ENCODE measurements at places on chromosomes 2 and 18.

DNA sequence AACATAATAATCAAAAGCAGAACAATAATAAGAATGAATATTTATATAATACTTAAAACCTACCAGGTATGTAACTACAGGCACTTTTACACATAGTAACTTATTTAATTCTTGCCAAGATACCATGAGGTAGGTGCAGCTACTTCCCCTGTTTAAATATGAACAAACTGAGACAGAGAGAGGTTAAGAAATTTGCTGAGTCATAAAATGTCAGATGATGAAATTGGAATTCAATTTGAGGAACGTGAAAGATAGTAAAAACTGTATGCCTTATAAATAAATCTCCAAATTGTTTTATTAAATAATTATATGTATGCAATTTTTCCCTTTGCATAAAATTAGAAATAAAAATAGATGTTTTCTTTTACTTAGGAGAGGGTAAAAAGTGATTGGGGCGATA is 1103.3 kb upstream of the NRXN1 start:
- no peak for DNase-seq

DNA sequence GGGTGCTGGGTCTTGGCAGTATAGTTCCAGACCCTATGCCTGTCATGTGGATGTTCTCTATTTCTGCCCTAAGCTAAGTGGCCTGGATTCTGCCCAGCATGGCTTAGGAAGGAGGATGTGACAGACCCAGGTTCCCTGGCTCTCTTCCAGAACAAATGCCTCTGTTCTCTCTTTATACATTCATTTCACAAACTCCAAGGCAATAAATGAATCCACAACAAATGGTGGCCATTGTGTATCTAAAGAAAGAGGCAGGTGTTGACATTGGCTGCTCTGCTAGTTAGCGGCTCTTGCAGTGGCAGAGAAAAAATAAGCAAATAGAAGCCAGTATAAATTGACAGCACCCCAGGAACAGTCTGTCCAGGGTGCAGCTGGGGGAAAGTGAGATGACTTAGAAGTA is 298.6 kb downstream of the SUCLG1 start:
- no peak for DNase-seq

- DNase-seq = peak; percentile 69
Measured at GRCh38 chr2:162581959-162582798, 238.2 kb downstream of the GCA start.

DNA sequence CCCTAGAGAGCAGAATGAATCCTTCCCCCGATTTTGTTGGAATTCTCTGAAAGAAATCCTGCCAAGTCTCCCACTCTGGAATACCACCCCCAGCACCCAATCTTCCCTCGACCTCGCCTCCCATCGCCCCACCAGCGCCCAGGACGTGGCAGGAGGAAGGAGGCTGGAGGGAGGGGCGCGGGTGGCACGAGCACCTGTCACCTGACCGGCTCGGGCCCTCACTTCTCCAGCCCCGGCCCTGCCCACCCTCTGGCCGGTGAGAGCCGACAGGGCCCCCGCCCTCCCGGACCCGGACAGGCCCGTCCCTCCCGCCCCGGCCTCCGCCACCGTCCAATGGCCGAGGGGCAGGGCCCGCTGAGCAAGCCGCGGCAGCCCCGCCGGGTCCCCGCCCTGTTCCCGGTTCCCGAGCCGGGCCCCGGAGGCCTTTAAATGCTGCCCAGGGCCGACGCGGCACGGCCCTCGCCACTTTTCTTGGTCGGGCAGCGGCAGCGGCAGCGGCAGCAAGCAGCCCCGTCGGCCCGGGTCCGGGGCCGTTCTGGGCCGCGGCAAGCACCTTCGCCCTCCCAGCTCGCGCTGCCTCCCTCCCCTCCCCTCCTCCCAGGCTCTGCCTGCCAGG is at the start of gene LGALSL:
LGALSL (plus strand) TSS at position 393 of the 616 bp plus-strand sequence. CDS start 384 bp downstream, outside the sequence.
- peak; percentile 80 for DNase-seq

DNA sequence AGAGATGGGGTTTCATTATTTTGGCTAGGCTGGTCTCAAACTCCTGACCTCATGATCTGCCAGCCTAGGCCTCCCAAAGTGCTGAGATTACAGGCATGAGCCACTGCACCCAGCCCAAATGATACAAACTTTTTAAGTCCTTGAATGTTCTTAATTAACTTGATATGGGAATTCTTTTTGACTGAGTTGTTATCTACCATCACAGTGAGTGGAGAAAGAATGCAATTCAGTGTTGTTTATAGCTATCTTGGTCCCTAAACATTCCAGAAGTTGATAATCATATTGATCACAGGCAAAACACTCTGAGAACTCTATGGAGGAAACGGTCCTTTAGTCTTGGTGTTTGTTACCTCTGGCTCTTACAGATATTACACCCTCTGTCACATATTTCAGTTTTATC is 1072.5 kb downstream of the SUCLG1 start:
- no peak for DNase-seq

DNA sequence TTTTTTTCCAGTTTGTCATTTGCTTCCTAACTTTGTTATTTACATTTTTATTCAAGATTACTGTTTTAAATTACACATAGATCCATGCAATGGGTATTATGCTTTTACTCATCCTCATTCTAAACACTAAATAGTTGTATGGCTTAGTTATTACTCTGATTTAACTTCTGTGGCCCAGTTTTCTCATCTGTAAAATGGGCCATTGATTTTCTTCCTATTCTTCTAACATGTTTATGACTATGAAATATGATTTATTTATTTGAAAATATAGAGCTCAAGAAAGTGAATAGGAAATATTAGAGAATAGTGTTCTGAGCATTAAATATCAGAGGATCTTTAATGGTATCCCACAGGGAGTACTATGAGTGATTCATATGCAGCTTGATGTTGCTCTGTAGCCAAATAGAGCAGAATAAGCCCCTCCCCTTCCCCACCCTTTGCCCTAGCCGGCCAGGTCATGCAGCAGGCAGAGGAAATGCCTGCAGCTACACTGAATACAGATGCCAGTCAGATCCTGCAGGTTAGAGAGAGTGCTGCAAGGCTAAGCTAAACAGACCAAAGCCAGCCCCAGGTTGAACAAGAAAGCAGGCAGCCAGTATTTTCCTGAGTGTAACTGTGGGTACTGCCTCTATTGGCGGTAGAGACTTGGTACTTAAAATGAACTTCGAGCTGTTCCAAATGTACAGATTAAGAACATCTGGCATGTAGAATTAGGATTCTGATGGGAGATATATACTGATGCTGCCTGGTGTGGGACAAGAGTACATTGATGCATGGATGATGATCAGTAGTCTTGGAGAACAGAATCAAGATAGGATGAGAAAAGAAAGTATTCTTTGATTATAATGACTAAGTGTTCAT is 11.7 kb upstream of the ACYP2 start:
- no peak for DNase-seq

DNA sequence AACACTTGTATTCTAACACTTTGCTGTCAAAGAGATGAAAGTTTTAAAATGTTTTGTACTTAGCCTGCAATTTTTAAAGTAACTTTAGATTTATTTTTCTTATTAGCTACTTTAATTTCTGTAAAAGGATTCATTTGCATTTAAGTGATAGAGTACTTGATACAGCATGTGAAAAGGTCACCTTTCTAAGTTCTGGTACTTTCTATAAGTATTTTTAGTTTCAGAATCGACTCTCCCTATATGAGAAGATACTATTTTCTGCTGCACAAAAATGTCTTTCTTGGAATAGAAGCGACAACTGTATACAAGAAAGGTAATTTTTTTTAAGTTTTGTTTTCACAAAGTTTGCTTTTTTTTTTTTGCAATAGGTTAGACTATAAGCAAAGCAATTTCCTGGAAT is 72.9 kb downstream of the METTL8 start:
- no peak for DNase-seq

- no peak for DNase-seq
Measured at GRCh38 chr18:70293166-70293565, 4.3 kb downstream of the SOCS6 start.

- no peak for DNase-seq
Measured at GRCh38 chr2:136225950-136226835, 108.2 kb upstream of the CXCR4 start.

GRCh38 chr18:62716619-62717168 is 1.4 kb downstream of the PHLPP1 start:
- peak; percentile 75 for DNase-seq

DNA sequence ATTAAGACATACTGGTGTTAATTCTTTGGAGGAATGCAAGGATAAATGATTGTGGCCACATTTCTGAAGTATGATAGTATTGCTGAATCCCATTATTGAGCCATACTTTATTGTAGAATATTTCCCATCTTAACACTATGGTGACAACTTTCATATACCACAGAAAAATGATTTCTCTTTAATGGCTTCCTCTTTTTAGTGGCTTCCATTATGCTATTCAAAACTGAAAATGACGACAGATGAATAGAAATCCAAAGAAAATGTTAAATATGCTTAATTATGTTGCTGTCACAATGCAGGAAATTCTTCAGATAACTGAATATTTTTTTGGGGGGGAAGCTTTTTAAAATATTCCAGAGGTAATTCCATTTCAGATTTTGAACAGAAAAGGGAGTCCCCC is 88.9 kb upstream of the TMEM200C start:
- no peak for DNase-seq

DNA sequence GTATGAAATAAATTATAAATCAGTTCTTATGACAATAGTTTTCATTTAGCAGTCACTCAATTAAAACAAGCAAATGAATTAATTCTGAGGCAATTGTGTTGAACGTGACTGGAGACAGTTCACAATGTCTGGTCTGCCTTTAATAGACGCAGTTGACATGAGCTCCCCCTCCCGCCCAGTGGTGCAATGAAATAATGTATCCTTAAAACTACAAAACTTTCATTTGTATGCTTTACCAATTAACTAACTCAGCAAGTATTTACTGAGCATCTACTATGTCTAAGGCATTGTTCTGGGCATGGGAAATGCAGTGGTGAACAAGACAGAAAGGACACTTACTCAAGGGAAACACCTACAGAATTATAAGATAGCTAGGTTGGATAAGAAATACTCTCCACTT is 3.5 kb upstream of the DSC2 start:
- DNase-seq = no peak

GRCh38 chr2:45332094-45332493 is 279.0 kb downstream of the SRBD1 start:
- no peak for DNase-seq

- DNase-seq = no peak
Measured at GRCh38 chr2:228268301-228268700, 86.8 kb upstream of the SPHKAP start.

DNA sequence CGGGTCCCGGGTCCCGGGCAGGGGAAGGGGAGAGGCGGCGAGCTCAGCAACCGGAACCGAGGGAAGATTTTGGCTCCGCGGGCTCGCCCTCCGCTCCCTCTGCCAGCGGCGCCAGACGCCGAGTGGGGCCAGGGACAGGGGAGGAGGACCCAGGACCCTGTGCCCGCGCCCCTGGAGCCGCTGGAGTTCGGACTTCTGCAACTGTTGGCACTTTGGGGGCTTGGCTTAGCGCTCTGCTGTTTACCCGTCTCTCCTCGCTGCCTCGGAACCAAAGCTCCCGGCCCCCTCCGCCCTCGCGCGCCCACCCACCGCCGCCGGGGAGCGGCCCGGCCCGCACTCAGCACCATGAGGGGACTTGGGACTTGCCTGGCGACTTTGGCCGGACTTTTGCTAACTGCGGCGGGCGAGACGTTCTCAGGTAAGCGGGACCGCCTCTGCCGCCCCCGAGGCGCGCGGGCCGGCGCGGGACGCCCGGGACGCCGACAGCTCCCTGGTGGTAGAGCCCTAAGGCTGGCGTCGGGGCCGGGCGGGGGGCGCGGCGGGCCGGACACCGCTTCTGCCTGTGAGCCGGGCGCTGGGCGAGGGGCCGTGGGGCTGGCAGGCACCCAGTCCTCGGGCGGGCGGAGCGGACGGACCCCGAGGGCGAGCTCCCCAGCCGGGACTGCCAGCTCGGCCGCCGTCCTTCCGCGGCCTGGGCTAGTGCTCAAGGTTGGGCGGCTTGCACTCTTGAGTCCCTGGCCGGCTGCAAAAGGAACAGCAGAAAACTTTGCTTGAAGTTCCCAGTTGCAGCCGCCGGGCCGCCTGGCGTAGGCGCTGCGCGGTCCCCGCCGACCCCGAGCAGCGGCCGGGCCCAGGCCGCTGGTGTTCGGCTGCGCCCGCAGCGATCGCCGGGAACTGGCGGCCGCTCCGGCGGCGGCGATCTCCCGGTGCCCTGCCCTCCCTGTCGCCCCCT is 634 bp downstream of the PTPRM start:
- peak; percentile 67 for DNase-seq

DNA sequence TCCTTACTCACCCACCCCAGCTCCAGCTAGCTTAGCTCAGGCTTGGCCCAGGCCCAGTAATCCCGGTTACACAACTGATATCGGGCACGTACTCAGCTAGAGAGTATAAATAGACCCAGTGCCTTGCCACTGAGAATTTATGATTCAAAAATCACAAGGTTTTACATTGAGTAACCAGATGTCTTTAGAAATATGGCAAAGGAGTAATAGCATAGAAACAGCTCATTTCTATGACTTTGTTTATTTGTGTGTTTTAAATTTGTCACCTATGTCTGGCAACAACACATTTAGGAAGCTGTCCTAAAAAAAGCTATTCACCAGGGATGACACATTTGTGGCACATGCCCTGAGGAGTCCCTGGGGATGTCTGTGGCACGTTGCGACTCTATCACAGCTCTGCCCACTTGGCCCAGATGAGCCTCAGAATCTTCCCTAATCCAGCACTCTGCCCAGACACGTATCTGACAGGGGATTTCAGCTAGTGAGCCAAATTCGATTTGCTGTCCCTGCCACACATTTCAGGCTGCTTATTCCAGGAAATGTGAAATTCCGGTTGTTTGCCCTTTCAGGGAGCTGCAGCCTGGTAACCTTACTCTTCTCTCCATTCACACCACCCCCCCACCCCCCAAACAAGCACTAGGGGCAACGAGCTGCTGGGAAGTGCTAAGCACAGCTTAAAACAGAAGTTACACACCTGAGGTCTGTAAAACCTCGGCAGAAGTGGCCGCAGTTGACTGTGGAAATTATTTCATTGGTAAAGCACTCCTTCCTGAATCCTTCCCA is 85.4 kb upstream of the ZCCHC2 start:
- peak; percentile 92 for DNase-seq

All from right lobe of liver (tissue), 6 donors.